Spinal cord (tissue), 10 donors: ENCODE measurements at places on chromosomes 11 and 22. TPM values are rescaled to one million over a fixed set of nuclear protein-coding genes. Genes with fewer than 3 reads are reported as not detected.
A peak's percentile ranks its signal among the peaks of the same experiment; 100 is the strongest.

- H3K27ac ChIP-seq = peak overlapping the region; percentile 90
- no peaks in the 10 kb centered on the region for H3K4me1 ChIP-seq
- peak overlapping the region; percentile 94 for H3K4me3 ChIP-seq
- no peaks in the 10 kb centered on the region for H3K27me3 ChIP-seq
- peak; percentile 4 for DNase-seq
- H3K36me3 ChIP-seq = peaks cover 6% of the 10 kb centered on the region
These were observed 904 bp downstream of the C2CD3 start for GRCh38 chr11:74169738-74170458.

GRCh38 chr11:20163783-20164481 lies 3.7 kb upstream of the DBX1 start:
- no peak overlapping the region for H3K27ac ChIP-seq
- peaks cover 95% of the 10 kb centered on the region for H3K27me3 ChIP-seq
- peaks cover 33% of the 10 kb centered on the region for H3K4me1 ChIP-seq
- H3K4me3 ChIP-seq = no peak overlapping the region

DNA sequence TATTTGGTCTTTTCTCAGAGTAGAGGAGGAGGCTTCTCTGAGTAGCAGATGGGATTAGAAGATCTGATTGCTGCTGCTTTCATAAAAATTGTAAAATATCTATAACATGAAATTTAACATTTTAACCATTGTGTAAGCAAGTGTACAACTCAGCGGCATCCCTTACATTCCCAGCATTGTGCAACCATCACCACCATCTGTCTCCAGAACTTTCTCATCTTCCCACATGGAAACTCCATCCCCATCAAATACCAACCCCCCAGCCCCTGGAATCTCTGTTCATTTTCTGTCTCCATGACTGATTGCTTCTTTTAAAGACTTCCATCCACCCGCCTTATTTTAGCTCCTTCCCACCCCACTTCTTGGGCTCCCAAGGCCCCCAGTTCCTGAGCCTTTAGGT lies 32.3 kb downstream of the MRGPRD start:
- no peaks in the 10 kb centered on the region for H3K27me3 ChIP-seq
- no peak overlapping the region for H3K4me3 ChIP-seq
- DNase-seq = no peak
- peaks cover 13% of the 10 kb centered on the region for H3K4me1 ChIP-seq
- H3K36me3 ChIP-seq = no peaks in the 10 kb centered on the region

GRCh38 chr11:85299258-85299942 lies 327.7 kb downstream of the DLG2 start:
- no peaks in the 10 kb centered on the region for H3K27me3 ChIP-seq
- DNase-seq = peak; percentile 34
- H3K27ac ChIP-seq = no peak overlapping the region

Gene APOL5
- polyA plus RNA-seq = not detected

Gene TIMP3
- polyA plus RNA-seq = 231 TPM

Gene MS4A3
- not detected for polyA plus RNA-seq
